ENCODE measurements at places on chromosomes 11 and 22.

DNA sequence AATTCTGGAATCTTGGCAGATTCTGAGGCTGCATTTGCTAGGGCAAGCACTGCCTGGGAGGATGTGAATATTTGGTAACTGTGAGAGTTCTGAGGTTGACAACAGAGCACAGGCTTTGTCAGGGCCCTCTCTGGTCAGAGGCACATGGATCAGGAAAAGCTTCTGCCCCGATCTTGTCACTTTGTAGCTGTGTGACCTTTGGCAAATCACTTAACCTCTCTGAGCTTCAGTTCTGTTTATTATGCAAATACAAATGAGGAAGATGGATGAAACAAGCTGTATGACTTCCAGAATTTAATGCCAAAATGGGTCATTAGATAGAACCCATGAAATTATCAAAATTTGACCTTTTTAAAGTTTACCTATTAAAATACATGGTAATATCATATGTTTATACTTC, 94.9 kb downstream of the SEZ6L start:
- no peak overlapping the region for H3K27ac ChIP-seq
- DNase-seq: no peak
- no peaks in the 10 kb centered on the region for H3K36me3 ChIP-seq
- H3K27me3 ChIP-seq: no peaks in the 10 kb centered on the region

DNA sequence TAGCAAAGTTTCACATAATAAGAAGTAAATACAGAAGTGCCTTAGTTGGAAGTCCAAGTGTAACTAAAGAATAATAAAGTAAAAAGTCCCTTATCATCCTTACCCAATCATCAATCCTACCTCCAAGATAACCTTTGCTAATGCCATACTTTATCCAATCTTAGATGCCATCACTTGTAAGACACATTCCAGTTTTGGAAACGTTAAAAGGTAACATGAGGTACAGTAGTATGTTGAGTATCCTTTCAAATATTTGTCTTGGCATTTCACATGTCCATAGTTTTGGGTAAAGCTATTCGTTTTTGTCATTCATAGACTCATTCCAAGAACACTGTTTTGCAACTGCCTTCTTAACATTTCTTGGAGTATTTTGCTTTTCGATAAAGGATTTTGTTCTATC, 115.2 kb upstream of the TEAD1 start:
- no peaks in the 10 kb centered on the region for H3K27me3 ChIP-seq
- H3K36me3 ChIP-seq: no peaks in the 10 kb centered on the region
- H3K4me3 ChIP-seq: no peak overlapping the region

GRCh38 chr11:118975771-118976709, 4.5 kb downstream of the FOXR1 start:
- H3K27ac ChIP-seq: no peak overlapping the region
- no peak overlapping the region for H3K4me3 ChIP-seq
- DNase-seq: peak; percentile 23
- H3K27me3 ChIP-seq: no peaks in the 10 kb centered on the region
- H3K36me3 ChIP-seq: no peaks in the 10 kb centered on the region

GRCh38 chr11:115682101-115682500, 177.9 kb upstream of the CADM1 start:
- no peak overlapping the region for H3K4me3 ChIP-seq
- no peaks in the 10 kb centered on the region for H3K27me3 ChIP-seq
- no peak overlapping the region for H3K27ac ChIP-seq
- no peaks in the 10 kb centered on the region for H3K36me3 ChIP-seq

DNA sequence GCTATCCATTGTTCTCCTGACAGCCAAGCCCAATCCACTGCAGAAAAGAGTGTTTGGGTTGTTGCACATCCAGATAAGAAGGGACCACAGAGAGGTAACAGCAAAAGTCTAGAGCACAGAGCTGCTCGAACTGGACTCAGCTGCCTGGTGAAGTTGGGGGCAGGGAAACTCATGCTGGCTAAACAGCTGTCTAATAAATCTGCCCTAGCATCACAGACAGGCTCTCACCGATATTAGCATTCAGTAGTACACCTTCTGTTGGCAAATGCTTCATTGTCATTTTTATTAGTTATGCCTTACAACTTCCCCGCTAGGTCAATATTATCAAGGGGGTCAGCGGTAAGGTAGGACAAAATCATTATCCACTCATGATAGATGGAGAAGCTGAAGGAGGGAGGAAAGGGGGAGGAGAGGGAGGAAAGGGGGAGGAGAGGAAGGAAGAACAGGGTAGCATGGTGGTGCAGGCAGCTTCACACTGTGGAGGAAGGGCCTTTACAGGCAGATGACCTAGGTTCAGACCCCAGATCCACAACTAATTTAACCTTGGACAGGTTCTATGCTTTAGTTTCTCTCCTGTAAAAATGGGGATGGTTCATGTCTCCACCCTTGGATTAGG, 102.7 kb downstream of the LARGE1 start:
- H3K4me1 ChIP-seq: no peaks in the 10 kb centered on the region
- no peak overlapping the region for H3K4me3 ChIP-seq
- no peak for DNase-seq
- H3K27ac ChIP-seq: no peak overlapping the region

DNA sequence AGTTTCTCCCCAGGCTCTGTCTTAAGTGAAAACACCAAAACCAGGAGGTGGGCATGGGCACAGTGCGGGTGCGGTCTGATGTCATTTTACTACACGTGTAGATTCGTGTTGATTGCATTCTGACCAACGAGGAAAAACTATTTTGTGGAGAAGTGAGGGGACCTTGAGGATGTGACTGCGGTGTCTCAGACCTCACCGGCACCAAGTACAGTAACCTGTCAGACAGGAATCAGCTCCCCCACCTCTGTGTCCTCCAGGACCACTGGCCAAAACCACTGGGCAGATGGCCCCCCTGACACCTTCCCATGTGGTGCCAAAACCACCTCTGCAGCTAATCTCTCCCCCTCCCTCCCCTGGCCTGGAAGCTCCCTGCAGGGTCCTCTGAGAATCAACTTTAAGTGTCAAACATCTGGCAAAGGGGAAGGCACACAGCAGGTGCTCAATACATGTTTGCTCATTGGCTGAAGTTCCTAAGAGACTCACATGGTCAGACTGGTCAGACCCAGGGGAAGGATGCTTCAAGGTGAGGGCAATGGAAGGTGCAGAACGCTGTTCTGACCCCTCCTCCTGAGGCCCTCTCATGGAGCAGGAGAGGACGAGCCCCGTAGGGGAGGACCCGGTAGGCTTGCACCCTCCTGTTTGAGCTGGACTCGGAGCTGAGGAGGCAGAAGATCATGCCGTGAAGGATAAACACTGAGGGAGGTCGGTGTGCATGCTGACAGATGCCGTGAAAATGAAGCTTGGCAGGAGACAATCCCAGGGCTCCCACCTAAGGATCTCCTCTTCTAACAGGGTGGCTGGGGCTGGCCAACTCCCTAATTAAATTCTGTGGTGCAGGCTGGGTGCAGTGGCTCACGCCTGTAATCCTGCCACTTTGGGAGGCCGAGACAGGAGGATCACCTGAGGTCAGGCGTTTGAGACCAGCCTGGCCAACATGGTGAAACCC, 129.9 kb downstream of the MPPED1 start:
- H3K4me1 ChIP-seq: no peaks in the 10 kb centered on the region
- H3K27me3 ChIP-seq: no peaks in the 10 kb centered on the region
- no peak overlapping the region for H3K27ac ChIP-seq
- H3K36me3 ChIP-seq: no peaks in the 10 kb centered on the region
- no peak for DNase-seq

DNA sequence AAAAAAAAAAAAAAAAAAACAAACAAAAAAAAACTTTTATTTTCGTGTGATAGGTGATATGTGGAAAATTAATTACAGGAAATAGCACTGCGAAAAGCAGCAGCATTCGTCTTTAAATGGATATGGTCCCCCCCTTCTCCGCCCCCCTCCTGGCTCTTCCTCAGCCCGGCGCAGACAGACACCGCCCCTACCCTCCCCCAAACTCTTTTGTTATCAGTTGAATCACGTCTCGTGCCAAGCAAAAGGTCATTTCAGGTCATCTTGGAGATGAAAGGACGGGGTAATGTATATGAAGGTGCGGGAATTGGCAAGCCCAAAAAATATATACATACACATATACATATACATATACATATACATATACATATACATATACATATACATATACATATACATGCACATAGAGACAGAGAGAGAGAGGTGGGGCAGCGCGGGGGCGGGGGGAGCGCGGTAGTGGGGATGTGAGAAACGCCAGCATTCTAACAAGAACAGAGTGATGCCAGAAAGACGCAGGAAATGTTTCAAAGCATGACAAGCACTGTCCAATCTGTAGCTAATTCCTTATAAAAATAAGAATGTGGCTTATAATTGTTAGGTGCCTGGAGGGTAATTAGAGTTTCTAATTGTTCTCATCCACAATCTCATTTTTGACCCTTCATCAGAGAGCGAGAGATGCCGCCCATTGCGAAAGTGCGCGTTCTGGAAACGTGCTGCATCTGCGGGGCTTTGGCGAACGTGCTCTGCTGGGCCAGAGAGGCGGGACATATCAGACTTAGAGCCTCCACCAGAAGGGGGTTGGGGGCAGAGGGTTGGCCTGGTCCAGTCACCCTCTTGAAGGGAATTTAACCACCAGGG, 214.5 kb upstream of the UBASH3B start:
- no peaks in the 10 kb centered on the region for H3K36me3 ChIP-seq
- H3K27ac ChIP-seq: peak overlapping the region; percentile 60
- no peaks in the 10 kb centered on the region for H3K27me3 ChIP-seq
- H3K4me1 ChIP-seq: no peaks in the 10 kb centered on the region
- peak overlapping the region; percentile 42 for H3K4me3 ChIP-seq
- peak; percentile 30 for DNase-seq

DNA sequence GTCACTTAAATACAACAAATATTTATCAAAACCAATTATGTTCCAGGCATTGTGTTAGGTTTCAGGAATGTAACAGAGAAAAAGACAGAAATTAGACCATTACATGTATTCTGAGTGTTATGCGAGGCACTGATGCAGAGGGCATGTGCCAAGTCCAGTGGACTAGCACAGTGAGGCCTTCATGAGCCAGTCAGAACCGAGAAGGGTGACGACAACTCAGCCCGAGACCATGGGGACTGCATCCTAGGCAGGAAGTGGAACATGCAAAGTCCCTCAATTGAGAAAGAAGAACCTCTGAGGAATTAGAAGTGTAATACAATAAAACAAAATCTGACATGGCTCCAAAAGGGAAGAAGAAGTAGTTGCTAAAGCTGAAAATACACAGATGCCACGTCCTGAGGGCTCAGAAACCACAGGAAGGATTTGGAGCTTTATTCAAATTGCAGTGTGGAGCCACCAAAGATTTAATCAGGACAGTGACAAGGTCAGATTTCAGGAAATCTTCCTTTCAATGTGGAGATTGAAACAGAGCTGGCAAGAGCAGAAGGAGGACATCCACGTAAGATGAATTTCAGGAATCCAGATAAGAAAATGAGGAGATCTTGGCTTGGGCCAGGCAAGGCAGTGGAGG, 529.6 kb downstream of the NTM start:
- no peaks in the 10 kb centered on the region for H3K27me3 ChIP-seq
- no peak for DNase-seq
- no peaks in the 10 kb centered on the region for H3K4me1 ChIP-seq
- H3K27ac ChIP-seq: no peak overlapping the region
- no peaks in the 10 kb centered on the region for H3K36me3 ChIP-seq

- H3K4me3 ChIP-seq: no peak overlapping the region
- H3K36me3 ChIP-seq: no peaks in the 10 kb centered on the region
- H3K4me1 ChIP-seq: no peaks in the 10 kb centered on the region
- no peaks in the 10 kb centered on the region for H3K27me3 ChIP-seq
These were observed 219.9 kb downstream of the HIPK3 start for GRCh38 chr11:33476945-33477606.

DNA sequence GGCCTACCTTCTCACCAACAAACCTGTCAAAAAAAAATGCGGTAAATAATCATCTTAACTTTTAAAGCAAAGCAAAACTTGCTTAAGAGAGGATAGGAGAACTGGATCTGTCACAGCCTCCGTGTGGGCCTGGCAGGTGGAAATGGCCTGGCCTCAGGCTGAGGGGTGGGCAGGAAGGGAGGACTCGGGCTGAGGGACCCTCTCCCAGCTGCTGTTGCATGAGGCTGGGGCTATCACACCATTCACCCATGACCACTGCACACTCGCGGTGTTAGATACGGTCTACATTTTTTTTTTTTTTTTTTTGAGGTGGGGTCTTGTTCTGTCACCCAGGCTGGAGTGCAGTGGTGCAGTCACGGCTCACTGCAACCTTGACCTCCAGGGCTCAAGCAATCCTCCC, 24.5 kb downstream of the ARHGAP1 start:
- H3K36me3 ChIP-seq: no peaks in the 10 kb centered on the region
- no peak overlapping the region for H3K4me3 ChIP-seq
- peak overlapping the region; percentile 82 for H3K27ac ChIP-seq
- H3K27me3 ChIP-seq: no peaks in the 10 kb centered on the region
- peaks cover 13% of the 10 kb centered on the region for H3K4me1 ChIP-seq
- DNase-seq: no peak

GRCh38 chr11:15937601-15938120, 418.7 kb downstream of the SOX6 start:
- no peak overlapping the region for H3K4me3 ChIP-seq
- no peaks in the 10 kb centered on the region for H3K36me3 ChIP-seq
- no peak overlapping the region for H3K27ac ChIP-seq
- no peaks in the 10 kb centered on the region for H3K27me3 ChIP-seq
- no peaks in the 10 kb centered on the region for H3K4me1 ChIP-seq

GRCh38 chr11:105219269-105219668, 79.7 kb upstream of the CARD18 start:
- H3K4me1 ChIP-seq: no peaks in the 10 kb centered on the region
- no peak overlapping the region for H3K4me3 ChIP-seq
- no peak for DNase-seq
- no peaks in the 10 kb centered on the region for H3K27me3 ChIP-seq
- H3K27ac ChIP-seq: no peak overlapping the region
- no peaks in the 10 kb centered on the region for H3K36me3 ChIP-seq

GRCh38 chr22:44815099-44816070, 63.0 kb downstream of the ARHGAP8 start:
- no peak for DNase-seq
- H3K36me3 ChIP-seq: no peaks in the 10 kb centered on the region
- H3K27ac ChIP-seq: no peak overlapping the region
- no peak overlapping the region for H3K4me3 ChIP-seq

GRCh38 chr11:94168882-94169281, 40.2 kb downstream of the PANX1 start:
- no peak for DNase-seq
- no peak overlapping the region for H3K4me3 ChIP-seq
- no peaks in the 10 kb centered on the region for H3K4me1 ChIP-seq
- H3K27ac ChIP-seq: no peak overlapping the region

GRCh38 chr11:134330611-134331353, 1.0 kb upstream of the GLB1L2 start:
- H3K4me3 ChIP-seq: peak overlapping the region; percentile 52
- H3K4me1 ChIP-seq: no peaks in the 10 kb centered on the region
- H3K36me3 ChIP-seq: no peaks in the 10 kb centered on the region
- DNase-seq: no peak
- no peaks in the 10 kb centered on the region for H3K27me3 ChIP-seq
- peak overlapping the region; percentile 7 for H3K27ac ChIP-seq

Measured in uterus (tissue), 4 donors.